ENCODE measurements at places on chromosomes 6 and 20.

- peaks cover 11% of the 10 kb centered on the region for H3K27me3 ChIP-seq
- no peak overlapping the region for H3K4me3 ChIP-seq
- H3K4me1 ChIP-seq, result no peaks in the 10 kb centered on the region
Observed at GRCh38 chr6:132865364-132865763, 51.0 kb downstream of the RPS12 start.

GRCh38 chr6:143741480-143741879, 63.7 kb downstream of the PHACTR2 start:
- H3K27ac ChIP-seq, result no peak overlapping the region
- H3K27me3 ChIP-seq, result no peaks in the 10 kb centered on the region
- H3K4me3 ChIP-seq, result no peak overlapping the region
- peaks cover 23% of the 10 kb centered on the region for H3K4me1 ChIP-seq
- DNase-seq, result no peak

DNA sequence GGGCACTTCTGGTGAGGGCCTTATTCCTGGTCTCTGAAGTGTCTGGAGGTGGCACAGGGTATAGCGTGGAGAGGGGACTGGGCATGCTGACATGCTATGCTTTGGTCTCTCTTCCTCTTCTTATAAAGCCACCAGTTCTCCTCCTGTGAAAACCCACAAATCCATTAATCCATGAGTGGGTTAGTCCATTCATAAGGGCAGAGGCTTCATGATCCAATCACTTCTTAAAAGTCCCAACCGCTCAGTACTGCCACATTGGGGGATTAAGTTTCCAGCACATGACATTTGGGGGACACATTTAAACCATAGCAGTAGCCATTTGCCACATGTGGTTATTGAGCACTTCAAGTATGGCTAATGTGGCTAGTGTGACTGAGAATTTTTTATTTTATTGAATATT, 3.8 kb upstream of the TRIB3 start:
- H3K27me3 ChIP-seq, result no peaks in the 10 kb centered on the region
- no peak for DNase-seq
- H3K4me1 ChIP-seq, result no peaks in the 10 kb centered on the region
- H3K27ac ChIP-seq, result no peak overlapping the region
- peaks cover 8% of the 10 kb centered on the region for H3K36me3 ChIP-seq

DNA sequence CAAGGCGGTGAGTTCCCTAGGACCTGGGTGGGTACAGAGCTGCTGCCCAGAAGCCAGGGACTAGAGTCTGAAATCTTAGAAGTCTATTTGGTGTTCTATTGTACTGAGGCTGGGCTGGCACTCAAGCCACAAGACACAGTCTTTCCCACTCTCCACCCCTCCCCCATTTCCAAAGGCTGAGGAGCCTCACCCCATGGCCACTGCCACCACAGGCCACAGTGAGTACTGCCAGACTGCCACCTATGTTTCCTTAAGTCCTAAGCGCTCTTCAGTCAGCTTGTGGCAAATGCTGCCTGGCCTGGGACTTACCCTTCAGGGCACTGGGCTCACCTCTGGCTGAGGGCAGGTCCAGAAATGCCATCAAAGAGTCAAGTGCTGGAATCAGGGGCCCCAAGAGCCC, 469.3 kb downstream of the HAO1 start:
- no peaks in the 10 kb centered on the region for H3K4me1 ChIP-seq
- no peaks in the 10 kb centered on the region for H3K27me3 ChIP-seq
- H3K27ac ChIP-seq, result no peak overlapping the region
- H3K36me3 ChIP-seq, result no peaks in the 10 kb centered on the region
- no peak overlapping the region for H3K4me3 ChIP-seq
- DNase-seq, result no peak

DNA sequence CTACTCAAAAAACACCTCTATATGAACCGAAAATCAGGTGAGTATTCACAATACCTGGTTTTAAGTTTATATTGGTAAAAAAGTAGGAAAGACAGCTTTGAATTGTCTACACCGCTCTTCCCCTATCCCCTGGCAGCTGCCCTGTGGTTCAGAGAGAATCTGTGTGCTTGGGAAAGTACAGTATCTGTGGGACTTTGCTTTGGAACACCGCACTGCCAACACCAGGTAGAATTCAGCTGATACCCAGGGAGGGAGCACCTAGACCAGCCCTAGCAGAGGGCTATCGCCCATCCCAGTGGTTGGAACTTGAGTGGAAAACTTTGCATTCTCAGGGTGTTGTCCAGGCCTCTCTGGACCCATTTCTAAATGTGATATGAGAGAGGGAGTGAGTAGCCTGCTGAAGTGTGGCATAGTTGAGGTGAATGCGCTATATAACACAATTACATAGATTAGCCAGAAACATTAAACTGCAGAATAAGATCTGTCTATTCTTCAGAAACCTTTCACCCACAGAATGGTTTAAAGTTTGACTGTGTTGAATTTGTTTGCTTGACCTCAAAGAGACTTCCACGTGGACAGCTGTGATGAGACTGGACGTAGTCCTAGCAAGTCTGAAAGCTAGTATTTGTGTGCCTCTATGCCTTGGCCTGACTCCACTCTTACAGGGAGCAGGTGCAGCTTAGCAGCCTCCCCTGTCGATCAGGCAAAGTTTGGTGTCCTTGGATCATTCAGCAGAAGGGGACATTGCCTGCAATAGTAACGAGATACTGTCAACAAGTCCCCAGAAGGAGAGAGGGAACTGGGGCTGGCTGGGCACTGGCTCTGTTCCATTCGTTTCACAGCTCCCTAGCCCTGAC, 11.5 kb upstream of the MPC1 start:
- no peaks in the 10 kb centered on the region for H3K4me1 ChIP-seq
- no peak overlapping the region for H3K27ac ChIP-seq
- peaks cover 39% of the 10 kb centered on the region for H3K27me3 ChIP-seq
- no peak for DNase-seq
- H3K4me3 ChIP-seq, result no peak overlapping the region
- peaks cover 1% of the 10 kb centered on the region for H3K36me3 ChIP-seq
